ENCODE measurements at places on chromosomes 2 and 18.

DNA sequence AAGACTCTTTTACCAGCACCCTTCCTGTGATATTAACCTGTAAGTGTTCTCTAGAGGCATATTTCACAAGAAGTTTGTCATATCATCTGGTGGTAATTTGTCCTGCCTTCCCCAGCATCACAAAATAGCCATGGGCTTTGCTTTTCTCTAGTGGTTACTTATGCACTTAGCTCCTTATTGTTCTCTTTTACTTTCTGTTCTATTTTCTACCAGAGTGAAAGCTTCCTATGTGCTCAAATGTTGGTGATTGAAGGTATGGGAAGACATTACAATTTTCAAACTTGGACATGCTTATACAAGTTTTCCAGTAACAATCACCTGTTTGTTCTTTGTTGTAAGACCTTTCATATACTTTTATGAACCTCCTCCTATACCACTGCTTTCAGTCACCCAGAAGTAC, 87.0 kb upstream of the KCNH7 start:
- DNase-seq = no peak

GRCh38 chr2:10614939-10615338, 74.8 kb downstream of the NOL10 start:
- no peak for DNase-seq

DNA sequence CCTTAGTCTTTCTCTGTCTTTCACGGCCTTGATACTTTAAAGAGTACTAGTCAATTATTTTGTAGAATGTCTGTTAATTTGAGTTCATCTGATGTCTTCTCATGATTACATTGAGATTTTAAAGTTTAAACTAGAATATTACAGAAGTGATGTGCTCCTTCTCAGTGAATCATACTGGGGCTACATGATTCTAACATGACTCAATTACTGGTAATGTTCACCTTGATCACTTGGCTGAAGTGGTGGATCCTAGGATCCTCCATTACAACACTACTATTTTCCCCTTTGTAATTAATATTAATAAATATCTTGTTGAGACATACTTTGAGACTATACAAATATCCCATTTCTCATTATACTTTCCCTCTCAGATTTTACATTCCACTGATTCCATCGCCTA, 148.5 kb downstream of the CAMKMT start:
- DNase-seq = no peak

DNA sequence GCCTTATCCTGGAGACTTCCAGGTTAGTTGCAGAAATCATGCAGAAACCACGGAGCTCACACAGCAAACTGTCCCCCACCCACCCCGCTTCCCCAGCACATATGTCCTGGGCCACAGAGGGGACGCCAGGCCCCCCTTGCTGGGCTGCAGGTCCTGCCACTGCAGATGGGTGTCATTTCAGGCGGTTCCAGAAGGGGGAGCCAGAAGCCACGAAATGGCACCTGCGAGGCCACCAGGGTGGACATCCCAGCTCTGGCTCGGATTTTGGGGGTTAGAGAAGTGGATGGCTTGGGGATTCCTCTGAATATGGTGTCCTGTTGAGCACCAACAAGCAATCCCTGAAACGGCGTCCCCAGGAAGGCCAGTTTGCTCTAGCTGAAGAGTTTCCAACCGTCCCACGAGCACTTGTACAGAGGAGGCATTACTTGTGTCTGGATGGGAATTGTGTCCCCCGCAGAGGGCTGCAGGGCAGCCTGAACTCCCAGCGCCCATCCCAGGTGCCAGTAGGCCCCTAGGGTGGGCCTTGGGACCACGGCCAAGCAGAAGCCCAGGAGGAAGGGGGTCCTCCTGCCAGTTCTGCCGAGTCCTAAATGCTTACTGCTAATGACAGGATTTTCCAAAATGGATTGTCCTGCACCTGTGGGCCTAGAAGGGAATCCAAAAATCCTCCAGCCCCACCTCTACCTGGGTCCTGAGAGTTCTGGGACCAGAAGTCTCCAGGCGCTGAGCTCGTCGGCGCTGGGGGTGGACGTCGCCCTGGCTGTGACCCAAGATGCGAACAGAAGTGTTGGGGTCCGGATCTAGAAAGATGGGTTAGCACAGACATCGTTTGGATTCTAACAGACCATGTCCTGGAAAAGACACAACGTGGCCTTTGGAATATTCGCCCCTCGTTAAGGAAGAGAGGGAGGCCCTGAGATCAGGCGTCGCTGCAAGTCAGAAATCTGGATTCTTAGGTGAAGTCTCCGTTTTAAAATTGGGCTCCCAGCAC, 14.6 kb upstream of the NFATC1 start:
- peak; percentile 11 for DNase-seq

- peak; percentile 33 for DNase-seq
Observed at GRCh38 chr2:147512206-147512605, 332.6 kb upstream of the ACVR2A start.

- no peak for DNase-seq
Observed at GRCh38 chr18:31835528-31836133, 75.0 kb upstream of the SLC25A52 start.

All from NCI-H187 (cell line).